ENCODE measurements at places on chromosomes 7 and 10.

DNA sequence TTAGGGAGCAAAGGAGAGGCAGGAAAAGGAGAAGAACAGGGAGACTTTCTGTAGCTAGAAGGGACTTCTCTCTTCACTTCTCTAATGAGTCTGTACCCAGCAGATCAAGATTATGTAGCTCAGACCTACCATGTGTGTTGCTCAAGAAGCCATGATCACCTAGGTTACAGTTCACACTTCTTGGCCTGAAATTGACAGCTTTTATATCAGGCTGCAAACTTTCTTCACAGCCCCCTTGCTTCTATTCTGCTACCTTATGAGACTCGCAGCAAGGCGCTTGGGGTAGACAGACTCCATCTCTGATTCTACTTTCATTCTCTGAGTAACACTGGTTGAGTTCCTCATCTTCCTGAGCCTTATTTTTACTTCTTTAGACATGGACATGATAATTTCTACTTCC lies 19.6 kb upstream of the GIMAP2 start:
- no peak for DNase-seq

DNA sequence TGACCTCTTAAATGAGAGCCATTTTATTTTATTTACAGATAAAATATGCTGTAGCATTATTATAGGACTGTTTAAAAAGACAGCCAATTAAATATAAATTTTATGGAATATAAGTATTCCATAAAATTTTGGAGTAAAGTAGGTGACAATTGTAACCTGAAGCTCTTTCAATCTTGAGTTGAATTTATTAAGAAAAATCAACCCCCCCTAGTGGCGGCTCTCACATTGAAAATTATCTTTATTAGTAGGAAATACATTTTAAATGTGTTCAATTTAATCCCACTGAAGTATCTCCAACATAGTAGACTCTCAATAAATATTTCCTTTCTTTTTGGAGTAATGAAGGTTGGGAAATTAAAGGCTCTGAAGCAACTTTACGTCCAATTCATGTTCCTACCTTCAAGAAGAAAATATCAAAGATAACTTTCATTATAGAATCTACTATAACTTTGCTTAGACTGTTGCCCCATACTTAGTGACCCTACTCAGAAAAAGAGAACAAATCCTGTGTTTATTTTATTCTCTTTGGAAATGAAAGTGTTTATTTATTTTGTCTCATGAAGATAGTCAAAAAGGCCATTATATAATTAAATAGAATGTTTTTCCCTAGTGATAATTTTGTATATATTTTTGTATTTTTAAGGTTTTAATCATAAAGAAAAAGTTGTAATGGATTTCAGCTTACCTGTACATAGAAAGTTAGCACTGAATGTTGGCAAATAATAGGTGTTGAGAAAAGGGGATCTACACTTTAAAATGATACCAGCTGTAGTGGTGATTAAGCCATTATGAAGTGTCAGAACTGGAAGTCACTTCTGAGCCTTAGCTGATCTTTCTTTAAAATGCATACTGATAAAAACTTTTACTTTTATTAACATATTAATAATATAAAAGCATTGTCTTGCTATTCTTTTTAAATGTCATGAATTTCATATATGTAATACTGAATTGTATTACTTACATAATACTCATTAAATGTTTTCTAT lies 3.3 kb downstream of the AHR start:
- no peak for DNase-seq

DNA sequence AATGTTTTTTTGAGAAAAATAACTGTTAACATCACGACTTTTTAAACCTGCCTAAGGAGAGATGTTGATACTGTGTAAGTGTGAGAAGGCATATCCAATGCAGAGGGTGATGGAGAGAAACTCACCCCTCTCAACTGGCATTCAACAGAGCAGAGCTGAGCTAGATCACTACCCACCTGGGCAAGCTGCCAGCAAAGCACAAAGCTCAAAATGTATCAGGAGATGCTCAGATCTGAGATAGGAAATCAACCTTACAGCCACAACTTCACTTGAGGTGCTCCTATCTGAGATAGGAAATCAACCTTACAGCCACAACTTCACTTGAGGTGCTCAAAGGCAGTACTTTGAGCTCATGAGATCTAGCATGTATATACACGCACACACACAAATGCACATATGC lies 151.5 kb upstream of the PDE1C start:
- no peak for DNase-seq

- DNase-seq: no peak
Measured at GRCh38 chr7:130379532-130379920, 768 bp upstream of the CPA1 start.

DNA sequence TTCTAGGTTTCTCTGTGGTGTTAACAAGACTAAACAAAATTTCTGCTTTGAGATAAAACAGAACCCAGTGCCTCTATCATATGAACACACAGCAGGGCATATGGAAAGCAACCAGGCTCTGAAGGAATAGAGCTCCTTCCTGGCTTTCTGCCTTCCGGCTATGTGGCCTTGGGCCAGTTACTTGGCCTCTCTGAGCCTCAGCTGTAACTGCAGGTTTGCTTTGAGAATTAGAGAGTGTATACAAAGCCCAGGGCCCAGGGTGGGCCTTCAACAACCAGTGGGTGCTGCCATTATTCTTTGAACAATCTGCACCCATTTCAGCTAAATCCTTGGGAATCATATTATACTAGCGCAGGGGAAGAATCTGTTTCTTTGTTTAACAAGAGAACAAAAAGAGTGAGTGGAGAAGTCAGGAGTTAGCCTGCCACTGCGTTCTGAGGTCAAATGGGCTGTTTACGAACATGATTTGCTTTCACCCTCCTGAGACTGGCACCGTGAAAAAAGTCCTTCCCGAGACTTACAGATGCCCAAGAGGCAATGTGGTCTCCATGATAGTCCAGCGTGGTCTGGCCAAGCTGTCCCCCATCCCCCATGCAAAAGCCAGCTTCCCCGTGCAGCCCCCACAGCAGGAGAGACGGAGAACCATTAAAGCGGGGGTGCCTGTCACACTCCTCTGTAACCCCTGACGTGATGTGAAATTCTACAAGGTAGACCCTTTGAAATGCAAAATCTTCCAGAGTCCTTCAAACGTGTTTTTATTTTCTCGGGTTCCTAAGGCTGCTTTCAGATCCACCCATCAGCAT lies 4.9 kb downstream of the FAM53B start:
- DNase-seq: no peak

GRCh38 chr7:152462995-152463708 lies 27.3 kb upstream of the KMT2C start:
- no peak for DNase-seq

- no peak for DNase-seq
Measured at GRCh38 chr10:66777665-66778064, 148.2 kb upstream of the LRRTM3 start.

DNA sequence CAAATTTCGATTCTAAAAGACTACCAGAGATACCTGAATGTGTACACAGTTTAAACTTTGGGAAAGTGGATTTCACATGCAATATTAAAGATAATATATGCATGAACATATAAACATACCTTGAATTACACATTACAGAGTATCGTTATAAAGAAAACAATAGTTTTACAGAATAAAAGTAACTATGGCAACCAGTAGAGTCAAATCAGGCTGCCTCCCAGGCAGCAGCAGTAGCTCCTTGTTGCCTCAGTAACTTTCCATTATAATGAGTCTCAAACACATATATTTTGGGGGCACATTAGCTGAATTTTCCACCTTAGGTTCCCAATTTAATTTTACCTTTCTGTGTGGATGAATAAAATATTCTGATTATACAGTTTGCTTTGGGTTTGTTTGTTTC lies 164.4 kb upstream of the FEZF1 start:
- DNase-seq: no peak

DNA sequence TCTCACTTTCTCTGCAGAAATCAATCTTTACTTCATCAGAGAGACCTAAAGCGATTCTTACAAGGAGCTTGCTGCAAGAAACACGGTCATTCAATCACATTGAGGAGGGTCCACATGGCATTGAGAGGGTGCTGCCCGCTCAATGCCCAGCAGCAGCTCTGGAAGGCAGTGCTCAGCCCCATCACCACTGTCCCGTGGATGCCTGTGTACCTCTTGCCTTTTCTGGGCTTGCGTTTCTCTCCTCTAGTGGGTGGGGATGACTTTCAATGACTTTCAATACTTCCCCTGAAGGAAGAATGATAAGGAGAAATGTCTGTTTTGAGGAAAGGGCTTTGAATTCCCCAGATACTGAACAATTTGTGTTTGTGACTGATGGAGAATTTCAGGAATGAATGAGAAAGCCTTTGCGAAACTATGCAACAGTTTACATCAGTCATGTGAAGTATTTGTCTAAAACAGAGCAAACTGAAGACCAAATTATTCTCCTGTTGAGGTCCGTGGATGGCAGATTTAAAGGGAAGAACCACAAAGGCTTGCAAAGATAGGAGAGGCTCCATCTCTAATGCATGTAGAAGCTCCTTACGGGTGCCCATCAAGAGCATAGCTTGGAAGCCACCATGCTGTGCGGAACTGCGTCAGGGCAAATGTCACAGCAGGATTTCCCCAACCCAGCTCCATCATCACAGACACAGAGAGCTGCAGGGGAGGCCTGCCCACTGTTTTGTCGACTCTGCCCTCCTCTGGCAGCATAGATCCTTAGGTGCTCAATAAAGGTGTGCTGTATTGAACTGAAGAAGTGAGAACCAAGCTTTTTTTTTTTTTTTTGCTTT lies 6.6 kb upstream of the ZNF22 start:
- no peak for DNase-seq

GRCh38 chr10:79250259-79250658 lies 97.0 kb upstream of the PPIF start:
- no peak for DNase-seq

- no peak for DNase-seq
Measured at GRCh38 chr10:69866246-69866687, 64.6 kb downstream of the COL13A1 start.

DNA sequence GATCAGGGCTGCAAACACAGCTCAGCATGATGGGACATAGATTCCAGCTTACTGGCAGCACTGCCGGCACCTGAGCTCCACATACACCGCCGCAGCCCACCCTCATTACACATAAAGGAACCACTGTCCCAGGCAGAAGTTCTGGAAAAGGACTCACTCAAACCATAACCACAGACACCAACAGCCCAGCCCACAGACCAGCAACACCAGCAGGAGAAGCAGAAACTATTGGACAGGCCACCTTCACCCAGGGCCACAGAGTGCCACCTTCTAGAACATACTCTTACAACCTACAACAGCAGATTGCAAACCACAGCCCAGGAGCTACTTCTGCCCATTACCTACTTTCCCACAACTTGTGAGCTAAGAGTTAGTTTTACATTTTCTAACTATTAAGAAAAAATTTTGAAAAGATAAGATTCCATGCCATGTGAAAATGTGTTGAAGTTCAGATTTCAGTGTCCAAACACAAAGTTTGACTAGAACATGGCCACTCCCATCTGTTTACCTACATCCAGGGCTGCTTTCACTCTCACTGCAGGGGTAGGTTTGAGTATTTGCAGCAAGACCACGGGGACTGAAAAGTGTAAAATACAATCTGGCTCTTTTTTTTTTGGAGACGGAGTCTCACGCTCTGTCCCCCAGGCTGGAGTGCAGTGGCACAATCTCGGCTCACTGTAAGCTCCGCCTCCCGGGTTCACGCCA lies 153.0 kb downstream of the TNS3 start:
- DNase-seq: no peak

- no peak for DNase-seq
Measured at GRCh38 chr7:138008588-138009349, 6.9 kb upstream of the CREB3L2 start.

DNA sequence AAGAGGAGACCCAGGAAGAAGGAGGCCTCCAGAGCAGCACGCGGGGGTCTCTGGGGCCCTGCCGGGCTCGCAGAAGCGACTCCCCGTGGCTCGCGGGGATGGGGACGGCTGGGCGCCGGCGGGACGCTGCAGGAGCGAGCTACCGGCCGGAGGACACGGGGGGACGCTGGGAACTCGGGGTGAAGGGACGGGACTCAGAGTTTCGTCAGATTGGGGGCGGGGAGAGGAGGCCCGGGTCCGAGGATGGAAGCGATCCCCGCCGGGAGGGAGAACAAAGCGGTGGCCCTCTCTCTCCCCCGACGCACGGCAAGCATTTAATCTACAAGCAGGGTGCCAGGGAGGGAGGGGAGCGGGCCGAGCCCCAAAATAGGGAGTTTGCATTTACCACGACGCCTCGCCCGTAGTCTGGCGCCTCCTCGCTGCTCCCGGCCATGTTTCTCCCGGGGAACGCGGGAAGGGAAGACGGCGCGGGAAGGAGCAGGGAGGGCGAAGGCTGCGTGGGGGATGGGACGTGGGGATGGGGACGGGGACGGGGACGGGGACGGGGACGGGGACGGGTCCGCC lies at the start of gene PRTFDC1:
TSS of gene PRTFDC1 (minus strand) at position 464 of the 564 bp plus-strand sequence. CDS start at position 433, 31 bp downstream.
- no peak for DNase-seq

DNA sequence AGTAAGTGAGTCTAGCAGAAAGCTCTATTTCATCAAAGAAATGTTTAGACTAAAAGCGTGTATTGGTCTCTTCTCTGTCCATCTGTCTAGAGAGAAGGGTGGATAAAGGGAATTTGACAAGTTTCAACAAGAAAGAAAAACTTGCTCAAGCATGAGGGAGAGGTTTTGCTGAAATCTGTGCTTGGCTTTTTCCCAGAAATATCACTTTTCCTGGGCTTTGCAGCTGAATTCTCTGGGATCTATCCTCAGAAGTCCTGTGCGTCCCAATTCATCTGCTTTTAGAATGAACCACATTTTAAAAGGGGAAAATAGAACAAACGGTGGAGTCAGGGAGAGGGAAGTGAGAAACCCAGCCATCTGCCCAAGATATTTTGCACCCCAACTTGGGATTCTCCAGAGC lies 59.6 kb upstream of the CELF2 start:
- no peak for DNase-seq

DNA sequence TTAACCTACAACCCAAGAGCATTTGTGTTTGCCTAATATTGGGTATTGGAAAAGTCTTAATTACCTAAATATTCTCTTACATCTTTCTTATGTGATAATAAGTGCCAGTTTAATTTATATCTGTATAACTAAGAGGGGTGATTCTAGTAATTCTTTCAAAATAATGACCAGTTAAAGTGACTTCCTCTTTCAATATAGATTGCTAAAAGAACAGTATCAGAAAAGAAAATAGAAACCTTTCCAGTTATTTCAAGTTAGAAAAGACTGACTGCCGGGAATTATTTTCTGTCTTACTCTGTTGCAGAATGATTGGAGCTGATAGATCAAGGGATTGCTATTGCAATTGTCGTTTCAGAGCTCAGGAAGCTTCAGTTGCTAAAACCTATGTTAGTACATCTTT lies 525.0 kb upstream of the SEMA3D start:
- DNase-seq: no peak

GRCh38 chr10:101018118-101018599 lies 12.8 kb downstream of the PDZD7 start:
- no peak for DNase-seq

DNA sequence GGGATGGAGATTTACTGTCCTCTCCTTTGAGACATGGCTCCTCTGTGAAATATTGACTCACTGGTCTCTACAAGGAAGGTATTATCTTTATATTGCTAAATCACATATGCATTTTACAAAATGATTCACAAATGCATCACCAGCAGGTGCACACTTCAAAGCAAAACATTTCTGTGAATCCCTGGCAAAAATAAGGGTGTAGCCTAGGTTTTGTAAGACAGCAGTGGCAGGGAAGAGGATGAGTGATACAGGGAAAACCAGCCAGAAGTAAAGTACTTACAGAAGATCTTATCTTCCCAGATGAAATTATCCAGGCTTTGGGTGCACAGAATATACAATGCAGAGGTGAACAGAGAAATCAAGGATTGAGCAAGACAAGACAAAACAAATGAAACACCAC lies 1094.6 kb downstream of the GATA3 start:
- peak; percentile 51 for DNase-seq

- no peak for DNase-seq
Measured at GRCh38 chr10:80405626-80406025, 2.7 kb upstream of the PRXL2A start.

GRCh38 chr7:139718141-139718540 lies 59.7 kb downstream of the HIPK2 start:
- no peak for DNase-seq

- no peak for DNase-seq
Measured at GRCh38 chr7:29924006-29924405, 65.6 kb downstream of the SCRN1 start.

All from epithelial cell of prostate (primary cell).